Umbilical cord (tissue), 2 donors: ENCODE measurements at places on chromosomes 16 and 17.

GRCh38 chr16:66451548-66451947 lies 24.5 kb downstream of the BEAN1 start:
- no peak for DNase-seq

DNA sequence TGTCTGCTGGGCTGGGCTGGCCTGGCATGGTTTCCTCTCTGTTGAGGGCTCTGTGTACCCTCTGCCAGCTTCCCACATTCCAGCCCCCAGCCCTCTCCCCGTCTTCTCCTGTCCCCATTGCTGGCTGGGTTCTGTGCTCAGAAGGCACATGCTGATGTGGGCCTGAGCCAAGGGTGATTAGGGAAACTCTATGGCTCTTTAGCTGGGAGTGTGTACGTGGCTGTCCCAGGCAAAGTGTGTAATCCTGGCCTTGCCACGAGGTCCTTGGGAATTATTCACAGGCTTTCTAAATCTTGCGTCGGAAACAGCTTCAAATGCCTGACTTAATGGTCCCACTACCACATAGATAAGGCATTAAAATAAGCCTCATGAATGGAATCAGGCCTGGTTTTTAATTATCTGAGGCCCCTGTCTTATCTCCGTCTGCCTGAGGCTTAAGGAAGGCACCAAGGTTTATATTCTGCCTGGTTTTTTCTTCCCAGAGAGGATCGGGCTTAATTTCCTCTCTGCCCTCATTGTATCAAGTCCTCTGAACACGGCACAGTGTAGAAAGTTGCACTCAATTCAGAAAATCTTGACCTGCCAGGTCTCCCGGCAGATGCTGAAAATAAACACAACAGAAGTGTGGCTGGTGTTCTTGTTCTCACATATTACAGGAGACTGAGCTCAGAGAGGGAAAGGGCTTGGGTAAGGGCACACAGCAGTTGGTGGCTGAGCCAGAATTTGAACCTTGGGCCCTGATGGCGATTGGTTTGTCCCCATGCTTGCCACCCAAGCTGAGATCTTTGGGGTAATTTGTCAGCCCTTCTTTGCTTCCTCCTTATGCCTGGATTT lies 52.9 kb upstream of the LGALS9 start:
- peak; percentile 97 for DNase-seq

GRCh38 chr17:66920435-66920834 lies 44.1 kb upstream of the CACNG4 start:
- no peak for DNase-seq

GRCh38 chr16:67393111-67393787 lies at the start of gene TPPP3:
TPPP3 (minus strand) TSS chr16:67393498; CDS start chr16:67391111, 2,387 bp downstream.
- DNase-seq, result peak; percentile 93

DNA sequence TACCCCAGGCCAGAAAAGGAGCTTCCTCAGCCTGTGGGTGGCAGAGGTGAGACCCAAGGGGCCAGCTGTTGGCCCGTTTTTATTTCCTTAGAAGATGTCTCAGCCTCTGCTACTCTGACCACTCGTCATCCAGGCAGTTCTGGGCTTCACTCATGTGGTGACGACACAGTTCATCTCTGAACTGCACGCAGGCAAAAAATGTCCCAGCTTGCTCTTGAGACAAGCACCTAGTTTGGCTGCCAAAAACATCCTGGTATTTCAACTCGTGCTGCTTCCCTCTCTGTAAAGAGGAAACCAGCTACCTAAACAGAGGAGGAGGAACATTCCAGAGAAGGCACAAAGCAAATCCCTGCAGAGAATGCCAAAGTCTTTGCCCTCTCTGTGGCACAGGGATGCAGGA lies 125.7 kb downstream of the XYLT1 start:
- no peak for DNase-seq
